Stimulated activated CD8-positive, alpha-beta memory T cell treated with anti-CD3 and anti-CD28 coated beads, Interleukin-7, amount 100 ng/mL, for 4 hours (primary cell): ENCODE measurements at places on chromosomes 5 and 9.

- no peak for DNase-seq
Observed at GRCh38 chr9:489198-490197, 274.8 kb downstream of the DOCK8 start.

GRCh38 chr5:109529987-109530386 lies 120.2 kb upstream of the PJA2 start:
- no peak for DNase-seq

DNA sequence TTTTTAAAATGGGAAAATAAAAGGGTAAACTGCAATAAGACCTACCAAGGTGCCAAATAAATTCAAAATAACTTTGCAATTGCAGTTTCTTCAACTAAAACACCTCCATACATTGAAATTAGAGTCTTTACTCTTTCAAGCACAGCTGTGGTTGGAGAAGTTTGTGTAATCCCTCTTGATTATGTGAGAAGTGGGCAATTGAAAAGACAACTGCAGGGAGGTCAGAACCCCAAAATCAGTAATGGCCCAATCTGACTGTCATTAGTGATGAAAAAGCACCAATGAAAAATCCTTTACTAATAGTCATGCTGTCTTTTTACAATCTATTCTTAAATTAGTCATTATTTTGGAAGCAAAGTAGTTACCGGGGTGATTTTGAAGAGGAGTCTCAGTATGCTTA lies 116.7 kb upstream of the RGMB start:
- no peak for DNase-seq

- no peak for DNase-seq
Observed at GRCh38 chr5:54894957-54895815, 90.2 kb downstream of the ESM1 start.

DNA sequence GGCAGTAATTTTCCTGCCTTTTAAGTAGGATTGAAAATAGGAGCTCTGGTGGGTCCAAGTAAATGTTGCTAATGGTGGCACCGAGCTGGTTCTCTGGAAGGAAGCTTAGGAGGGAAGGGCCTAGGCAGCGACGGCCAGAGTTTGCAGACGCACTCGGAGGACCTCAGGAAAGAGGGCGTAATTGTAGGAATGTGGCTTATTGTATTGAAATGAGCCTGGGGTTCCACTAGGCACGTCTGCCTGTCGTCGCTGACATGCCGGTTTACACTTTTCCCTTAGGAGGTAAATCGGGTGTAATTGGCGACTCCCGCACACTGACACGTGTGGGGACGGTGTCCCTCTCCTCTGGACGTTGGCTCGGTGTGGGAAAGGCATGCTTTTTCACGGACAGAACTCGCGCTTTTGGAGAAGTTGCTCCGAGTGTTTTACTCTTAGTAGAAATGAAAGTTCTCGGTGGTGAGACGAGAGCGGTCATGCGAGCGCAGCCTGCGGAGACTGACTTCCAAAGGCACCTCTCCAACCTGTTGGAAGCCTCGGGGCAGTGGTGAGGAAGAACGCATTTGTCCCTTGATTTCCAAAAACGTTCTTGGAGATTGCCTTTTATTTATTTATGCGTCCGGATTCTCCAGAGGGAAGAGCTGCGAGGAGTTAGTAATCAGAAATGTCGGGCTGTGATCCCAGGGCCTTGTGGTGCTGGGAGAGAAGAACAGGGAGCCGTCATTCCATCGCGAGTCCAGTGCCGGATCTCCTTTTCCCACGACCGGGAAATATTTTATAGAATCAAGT lies 1.3 kb downstream of the NR4A3 start:
- DNase-seq, result no peak

DNA sequence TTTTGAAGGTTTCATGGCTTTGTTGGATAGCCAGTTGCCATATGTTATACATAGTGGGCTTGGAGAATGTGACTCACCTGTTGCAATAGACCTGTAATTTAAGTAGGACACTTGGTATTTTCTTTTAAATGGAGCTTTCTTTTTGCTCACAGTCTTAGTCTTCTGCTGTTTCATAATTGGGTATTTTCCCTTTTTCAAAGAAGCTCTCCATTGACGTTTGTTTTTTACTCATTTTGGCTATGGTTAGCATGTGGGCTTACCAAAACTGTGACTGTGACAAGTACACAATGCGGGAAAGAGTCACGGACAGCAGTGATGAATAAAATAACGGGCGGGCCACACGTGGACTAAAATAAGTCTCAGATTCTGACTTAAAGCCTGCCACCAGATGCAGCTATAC lies 23.2 kb upstream of the RNF20 start:
- no peak for DNase-seq

DNA sequence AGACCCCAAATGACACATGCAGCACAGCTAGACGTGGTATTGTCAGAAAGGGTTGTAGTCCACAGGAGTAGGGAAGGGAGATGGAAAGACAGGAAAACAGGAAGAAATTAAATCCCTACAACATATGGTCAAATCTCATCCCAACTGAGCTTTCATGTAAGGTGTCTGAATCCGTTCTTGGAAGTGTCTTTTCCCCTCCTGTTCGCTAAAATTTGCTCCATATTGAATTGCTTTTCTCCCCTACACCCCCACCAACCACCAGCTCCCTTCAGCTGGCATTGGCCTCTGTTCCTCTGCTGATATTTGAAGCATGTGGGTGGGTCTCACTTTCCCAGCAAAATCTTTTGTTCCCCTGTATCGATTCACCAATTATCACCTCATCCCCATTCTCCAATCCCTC lies 376.2 kb upstream of the WWC1 start:
- DNase-seq, result no peak

DNA sequence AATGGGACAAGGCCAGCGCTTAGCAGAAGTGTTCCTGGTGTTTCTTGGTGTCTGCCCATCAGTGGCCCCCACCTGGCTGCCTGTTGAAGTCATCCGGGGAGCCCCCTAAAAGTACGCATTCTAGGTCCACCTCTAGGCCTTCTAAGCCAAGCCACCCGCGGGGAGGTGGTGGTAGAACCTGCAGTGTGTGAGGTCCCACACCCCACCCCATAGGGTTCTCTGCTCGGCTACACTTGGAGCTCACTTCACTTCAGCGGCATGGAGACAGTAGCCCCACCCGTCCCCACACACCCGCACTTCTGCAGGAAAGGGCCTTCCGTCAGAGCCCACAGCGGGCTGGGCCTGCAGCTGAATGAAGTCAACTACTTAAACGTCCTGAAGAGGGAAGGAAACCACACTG lies 29.6 kb upstream of the FCN2 start:
- no peak for DNase-seq

DNA sequence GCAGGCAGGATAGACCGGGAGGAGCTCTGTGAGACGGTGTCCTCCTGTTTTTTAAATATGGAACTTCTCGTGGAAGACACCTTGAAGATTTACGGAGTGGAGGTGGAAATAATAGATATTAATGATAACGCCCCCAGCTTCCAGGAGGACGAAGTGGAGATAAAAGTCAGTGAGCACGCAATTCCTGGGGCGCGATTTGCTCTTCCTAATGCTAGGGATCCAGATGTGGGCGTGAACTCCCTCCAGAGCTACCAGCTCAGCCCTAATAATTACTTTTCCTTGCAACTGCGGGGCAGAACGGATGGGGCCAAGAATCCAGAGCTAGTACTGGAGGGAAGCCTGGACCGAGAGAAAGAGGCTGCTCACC lies 621 bp downstream of the PCDHGA11 start:
- DNase-seq, result no peak

GRCh38 chr9:121811751-121812150 lies 160.3 kb downstream of the DAB2IP start:
- no peak for DNase-seq

DNA sequence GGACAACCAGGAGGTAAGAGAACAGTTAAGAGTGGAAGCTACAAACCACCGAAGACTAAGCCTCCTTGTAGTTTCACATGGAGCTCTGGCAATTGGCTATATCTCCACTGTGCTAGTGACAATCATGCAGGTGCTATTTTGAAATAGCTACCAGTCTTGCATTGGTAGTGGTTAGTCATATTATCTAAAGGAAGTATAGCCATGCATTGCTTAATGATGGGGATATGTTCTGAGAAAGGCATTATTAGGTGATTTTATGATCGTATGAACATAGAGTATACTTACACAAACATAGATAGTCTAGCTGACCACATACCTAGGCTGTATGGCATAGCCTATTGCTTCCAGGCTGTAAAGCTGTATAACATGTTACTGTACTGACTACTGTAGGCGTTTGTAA lies 28.4 kb downstream of the HSDL2 start:
- DNase-seq, result no peak

- DNase-seq, result no peak
Observed at GRCh38 chr5:168407211-168407610, 79.1 kb upstream of the RARS1 start.

GRCh38 chr9:132312426-132312825 lies 42.4 kb downstream of the SETX start:
- DNase-seq, result no peak

- no peak for DNase-seq
Observed at GRCh38 chr5:126831156-126831555, 54.2 kb downstream of the LMNB1 start.

GRCh38 chr5:9894571-9895301 lies 264.6 kb upstream of the TAS2R1 start:
- no peak for DNase-seq

DNA sequence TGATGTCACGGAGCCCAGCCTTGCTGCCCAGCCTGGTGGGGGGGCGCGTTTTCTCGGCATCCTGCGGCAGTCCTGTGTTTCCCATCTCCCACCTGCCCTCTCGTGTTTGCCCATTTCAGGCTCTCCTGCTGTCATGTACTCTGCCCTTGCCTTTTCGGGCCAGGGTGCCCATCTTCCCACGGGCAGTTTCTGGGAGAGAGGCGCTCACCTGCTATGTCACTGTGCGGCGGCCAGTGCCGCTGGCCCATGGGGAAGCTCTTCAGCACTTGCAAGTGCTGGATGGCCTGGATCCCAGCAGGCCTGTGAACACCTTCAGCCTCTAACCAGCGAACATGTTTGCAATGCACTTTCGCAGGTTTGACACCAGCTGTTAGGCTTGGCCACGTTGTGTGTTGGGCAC lies 33.5 kb downstream of the SRD5A1 start:
- no peak for DNase-seq

- DNase-seq, result no peak
Observed at GRCh38 chr5:16819522-16820167, 116.4 kb downstream of the MYO10 start.

DNA sequence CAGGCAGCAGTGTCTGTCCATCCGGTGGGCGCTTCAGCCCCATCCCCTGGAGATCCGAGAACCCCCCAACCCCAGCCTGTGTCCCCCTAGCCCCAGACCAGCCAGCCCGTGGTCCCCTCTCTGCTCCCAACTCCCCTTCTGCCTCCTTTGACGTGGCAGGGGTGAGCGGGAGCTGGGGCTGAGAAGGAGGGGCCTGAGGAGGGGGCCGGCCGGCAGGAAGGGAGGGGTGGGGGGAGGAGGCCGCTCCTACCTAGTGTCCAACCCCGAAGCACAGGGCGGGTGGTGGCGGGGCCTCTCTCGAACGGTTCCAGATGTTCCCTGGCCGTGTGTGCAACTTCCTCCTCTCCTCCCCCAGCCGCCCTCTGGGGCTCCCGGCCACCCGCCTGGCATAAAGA lies 31.0 kb downstream of the GOLGA2 start:
- DNase-seq, result no peak

GRCh38 chr5:68460147-68460798 lies 244.7 kb downstream of the PIK3R1 start:
- DNase-seq, result no peak

DNA sequence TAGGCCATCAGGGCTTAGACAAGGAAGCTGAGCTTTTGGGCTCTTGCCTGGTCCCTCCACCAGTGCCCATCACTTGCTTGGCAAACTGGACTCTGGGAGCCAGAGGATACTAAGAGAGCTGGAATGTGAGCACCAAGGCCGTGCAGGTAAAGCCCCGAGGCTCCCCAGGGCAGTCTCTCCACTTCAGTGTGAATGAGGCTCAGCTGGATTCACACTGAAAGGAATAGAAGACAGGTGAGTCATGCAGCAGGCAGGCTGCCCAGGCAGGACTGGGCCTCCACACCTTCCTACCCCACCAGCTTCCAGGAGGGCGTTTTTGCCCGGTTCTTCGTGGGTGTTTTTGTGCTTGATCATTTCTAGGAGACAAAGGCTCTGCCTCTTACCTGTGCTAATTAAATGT lies 7.3 kb upstream of the CTSV start:
- no peak for DNase-seq

DNA sequence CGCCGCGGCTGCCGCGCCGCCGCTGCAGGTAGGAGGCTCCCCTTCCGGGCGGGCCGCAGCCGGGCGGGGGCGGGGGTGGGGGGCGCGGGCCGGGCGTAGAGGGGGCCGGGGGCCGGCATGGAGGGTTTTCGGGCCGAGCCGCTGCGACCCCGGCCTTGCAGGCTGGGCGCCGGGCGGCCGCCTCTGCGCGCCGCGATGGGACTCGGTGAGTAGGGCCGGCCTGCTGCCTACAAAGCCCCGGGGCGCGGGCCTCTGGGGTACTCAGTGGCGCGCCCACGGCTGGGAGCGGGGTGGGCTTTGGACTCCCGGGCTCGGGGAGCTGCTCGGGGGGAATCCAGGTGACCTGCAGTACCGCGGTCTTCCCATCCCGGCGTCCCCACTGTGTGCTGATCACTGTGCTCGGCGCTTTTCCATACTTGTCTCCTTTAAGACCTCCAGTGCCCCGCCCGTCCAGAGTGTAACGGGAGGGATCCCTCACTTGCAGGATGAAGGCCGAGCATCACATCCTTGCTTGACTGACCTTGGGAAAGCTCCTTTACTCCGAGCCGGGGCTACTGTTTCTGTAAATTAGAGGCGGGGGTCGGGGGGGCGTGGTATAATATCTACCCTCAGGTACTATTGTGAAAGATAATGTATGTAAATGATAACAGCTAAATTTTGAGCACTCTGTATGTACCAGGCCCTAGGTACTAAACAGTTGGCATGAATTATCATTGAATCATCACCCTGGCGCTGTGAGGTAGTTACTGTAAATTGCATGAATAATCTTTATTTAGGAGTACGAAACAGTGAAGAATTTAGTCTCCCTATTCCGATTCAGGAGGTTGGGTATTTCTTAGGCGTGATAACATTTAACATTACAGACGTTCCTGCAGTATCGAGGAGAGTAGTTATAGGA lies 672 bp downstream of the MSANTD3 start:
- no peak for DNase-seq

DNA sequence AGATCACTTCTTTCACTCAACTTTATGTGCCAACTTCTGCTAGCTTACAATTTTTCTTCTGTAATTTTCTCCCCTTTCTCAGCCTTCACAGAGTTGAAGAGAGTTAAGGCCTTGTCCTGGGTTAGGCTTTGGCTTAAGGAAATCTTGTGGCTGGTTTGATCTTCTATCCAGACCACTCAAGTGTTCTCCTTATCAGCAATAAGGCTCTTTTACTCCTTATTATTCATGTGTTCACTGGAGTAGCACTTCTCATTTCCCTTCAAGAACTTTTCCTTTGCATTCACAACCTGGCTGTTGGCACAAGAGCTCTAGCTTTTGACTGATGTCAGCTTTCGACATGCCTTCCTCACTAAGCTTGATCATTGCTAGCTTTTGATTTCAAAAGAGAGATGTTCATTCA lies 86.9 kb upstream of the ALDH1B1 start:
- DNase-seq, result no peak
